ENCODE measurements at places on chromosomes 7 and 10.

DNA sequence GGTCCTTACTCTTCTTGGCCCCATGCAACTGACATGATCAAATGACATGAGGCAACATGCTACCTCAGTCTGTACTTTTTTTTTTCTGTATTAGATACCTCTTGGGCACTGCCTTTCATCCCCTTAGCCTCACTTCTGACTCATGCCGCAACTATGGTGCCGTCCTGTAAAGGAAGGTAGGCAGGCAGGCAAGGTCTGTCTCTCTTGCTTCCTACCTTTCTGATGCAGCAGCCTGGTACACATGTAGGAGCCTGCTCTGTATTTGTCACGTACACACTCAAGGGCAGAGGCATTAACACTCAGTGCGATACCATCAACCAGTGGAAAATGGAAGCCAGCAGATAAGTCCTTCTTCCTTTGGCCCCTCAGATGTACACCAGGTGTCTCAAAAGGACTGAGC is 146.7 kb downstream of the ATE1 start:
- DNase-seq = no peak

- DNase-seq = peak; percentile 34
Observed at GRCh38 chr7:12199363-12199762, 11.7 kb upstream of the TMEM106B start.

- DNase-seq = peak; percentile 1
Observed at GRCh38 chr10:130495891-130496636, 359.9 kb downstream of the GLRX3 start.

DNA sequence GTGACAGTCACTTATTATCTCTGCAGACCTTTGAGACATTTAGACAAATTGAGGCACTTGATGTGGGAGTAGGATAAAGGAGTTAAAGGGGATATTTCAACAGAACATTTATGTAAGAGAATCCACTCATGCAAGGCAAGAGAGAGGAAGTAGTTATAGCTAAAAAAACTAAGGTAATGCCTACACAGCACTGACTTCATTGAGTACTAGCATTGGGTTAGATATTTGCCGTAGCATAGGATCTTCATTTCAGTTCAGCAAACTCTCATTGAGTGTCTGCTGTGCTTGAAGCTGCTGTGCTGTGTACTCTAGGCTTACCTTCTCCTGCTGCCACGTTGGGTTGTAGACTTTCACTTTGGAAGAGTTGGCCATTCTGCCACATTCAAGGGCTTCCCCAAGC is 10.5 kb upstream of the ENTPD1 start:
- no peak for DNase-seq

GRCh38 chr7:142717453-142717852 is 31.8 kb upstream of the PRSS1 start:
- no peak for DNase-seq

- peak; percentile 44 for DNase-seq
Observed at GRCh38 chr10:95312257-95312656, 21.5 kb upstream of the PDLIM1 start.

- DNase-seq = no peak
Observed at GRCh38 chr10:24012249-24012803, 196.6 kb upstream of the KIAA1217 start.

GRCh38 chr10:73793456-73793855 is 8.1 kb downstream of the ZSWIM8 start:
- DNase-seq = no peak

DNA sequence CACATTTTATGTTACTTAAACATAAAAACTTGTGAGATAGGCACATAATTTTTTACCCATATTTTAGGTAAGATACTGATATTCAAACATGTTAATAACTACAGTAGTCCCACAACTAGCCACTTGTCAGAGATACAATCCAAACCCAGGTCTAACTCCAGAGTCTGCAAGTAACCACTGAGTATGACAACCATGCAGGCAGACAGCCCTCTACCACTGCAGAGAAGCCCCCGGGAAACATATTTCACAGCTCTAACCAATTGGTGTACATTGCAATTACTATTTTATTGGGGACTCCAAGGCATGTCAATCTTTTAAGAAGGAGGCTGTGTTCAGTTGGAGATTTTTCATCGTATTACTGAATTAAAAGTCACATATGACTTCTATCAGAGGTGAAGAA is 107.2 kb upstream of the FAM133B start:
- DNase-seq = no peak

Measured in fibroblast of pulmonary artery (primary cell).